Activated naive CD8-positive, alpha-beta T cell treated with anti-CD3 and anti-CD28 coated beads for 36 hours (primary cell): ENCODE measurements at places on chromosomes 1 and 21.
A peak's percentile ranks its signal among the peaks of the same experiment; 100 is the strongest.

- no peak for DNase-seq
These were observed 60.5 kb downstream of the RHBG start for GRCh38 chr1:156429313-156430060.

- DNase-seq: no peak
These were observed 1383.1 kb upstream of the ADGRL2 start for GRCh38 chr1:80417671-80418070.

DNA sequence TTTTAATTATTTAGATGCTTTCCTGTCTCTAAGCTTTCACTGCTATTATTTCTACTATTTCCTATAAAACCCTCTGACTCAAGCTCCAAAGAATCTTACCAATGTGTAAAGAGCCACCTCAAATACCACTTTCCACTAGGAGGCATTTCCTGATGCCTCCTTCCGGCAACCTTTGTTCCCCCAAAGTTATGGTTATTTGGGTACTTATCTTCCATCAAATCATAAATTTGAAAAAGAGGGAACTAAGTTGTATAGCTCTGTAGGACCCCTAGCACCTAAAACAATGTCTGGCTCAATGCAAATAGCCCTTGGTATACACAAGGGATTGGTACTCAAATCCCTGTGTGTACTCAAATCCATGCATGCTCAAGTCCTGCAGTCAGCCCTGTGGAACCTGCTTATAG lies 79.6 kb downstream of the NME7 start:
- DNase-seq: no peak

- peak; percentile 54 for DNase-seq
These were observed 130.0 kb upstream of the KCNJ15 start for GRCh38 chr21:38126666-38127303.

DNA sequence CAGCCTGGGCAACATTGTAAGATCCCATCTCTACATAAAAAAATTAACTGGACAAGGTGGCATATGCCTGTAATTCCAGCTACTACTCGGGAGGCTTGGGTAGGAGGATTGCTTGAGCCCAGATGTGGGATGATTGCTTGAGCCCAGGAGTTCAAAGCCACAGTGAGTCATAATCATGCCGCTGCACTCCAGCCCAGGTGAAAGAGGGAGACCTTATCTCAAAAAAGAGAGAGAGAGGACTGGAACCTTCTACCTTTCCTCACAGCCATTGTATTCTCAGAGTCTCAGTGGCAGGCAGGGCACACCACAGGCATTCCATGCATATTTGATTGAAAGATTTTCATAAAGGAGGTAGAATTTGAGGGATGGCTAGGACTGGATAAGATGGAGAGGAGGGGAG lies 78.4 kb downstream of the KIF14 start:
- no peak for DNase-seq

GRCh38 chr1:50193002-50193401 lies 84.3 kb downstream of the ELAVL4 start:
- DNase-seq: no peak

DNA sequence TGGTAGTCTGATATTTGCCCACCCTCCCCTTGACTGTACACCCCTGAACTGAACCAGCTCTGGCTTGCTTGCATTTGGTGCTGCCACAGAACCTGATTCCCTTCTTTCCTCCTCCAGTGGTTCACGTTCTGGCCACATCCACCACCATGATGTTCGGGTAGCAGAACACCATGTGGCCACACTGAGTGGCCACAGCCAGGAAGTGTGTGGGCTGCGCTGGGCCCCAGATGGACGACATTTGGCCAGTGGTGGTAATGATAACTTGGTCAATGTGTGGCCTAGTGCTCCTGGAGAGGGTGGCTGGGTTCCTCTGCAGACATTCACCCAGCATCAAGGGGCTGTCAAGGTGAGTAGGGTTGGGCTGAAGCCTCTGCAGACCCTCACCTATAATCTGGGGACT lies 1.8 kb downstream of the CDC20 start:
- DNase-seq: no peak

- DNase-seq: no peak
These were observed 482.6 kb downstream of the TTLL7 start for GRCh38 chr1:83516369-83516768.

DNA sequence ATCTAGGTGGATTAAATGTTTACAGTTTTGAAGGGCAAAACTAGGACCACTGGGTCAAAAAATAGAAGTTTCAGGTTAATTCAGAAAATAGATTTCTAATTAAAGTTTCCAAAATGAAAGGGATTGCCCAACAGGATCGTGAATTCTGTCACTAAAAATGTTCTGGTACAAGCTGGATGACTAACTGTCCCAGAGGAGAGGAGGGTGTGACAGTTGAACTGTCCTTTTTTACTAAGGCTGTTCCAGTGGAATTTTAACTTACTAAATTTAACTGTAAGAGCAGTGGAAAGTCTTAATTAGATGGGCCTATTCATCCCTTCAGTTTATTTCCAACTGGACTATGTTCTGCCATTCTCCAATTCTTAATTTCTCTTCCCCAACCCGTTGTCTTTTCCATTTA lies 7.2 kb downstream of the SNX7 start:
- no peak for DNase-seq

DNA sequence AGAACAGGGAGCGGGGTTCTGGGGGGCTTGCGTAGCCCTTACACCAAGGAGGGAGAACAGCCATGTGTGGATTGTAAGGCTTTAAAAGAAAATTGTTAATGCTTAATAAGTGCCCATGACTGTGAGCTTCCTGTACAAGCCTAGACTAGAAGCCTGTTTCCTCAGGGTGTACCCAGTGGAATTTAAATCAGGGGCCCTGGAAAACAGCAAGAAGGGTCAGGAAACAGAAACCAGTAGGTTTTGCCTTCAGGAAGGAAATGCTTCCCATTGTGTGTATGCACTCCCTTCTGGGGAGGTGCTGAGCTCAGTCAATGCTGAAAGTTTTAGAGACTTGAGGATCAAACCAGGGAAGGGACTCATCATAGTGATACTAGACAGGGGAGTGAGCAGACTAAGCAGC lies 12.7 kb downstream of the UTP11 start:
- DNase-seq: no peak

GRCh38 chr1:110878591-110878990 lies 5.6 kb downstream of the CD53 start:
- DNase-seq: no peak

DNA sequence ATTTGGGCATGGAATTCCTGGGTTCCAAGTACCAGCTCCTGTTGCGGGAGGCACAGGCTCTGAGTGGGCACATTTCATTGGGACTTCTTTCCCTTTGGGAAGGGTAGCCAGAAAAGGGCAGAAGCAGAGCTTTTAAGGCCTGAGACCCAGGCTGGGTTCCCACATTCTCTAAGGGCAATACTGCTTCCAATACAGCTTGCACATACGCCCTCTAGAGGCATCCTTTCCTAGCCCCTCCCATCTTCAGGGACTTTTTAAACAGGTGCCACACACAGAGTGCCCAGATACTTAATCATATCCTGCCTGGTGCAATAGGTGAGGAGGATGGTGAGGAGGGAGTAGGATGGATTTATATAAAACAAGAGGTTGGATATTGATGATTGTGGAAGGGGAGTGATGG lies 5.7 kb downstream of the GPR88 start:
- DNase-seq: peak; percentile 8

- no peak for DNase-seq
These were observed 15.9 kb downstream of the A3GALT2 start for GRCh38 chr1:33305016-33305415.

GRCh38 chr21:37082856-37083528 lies 9.9 kb downstream of the TTC3 start:
- no peak for DNase-seq

DNA sequence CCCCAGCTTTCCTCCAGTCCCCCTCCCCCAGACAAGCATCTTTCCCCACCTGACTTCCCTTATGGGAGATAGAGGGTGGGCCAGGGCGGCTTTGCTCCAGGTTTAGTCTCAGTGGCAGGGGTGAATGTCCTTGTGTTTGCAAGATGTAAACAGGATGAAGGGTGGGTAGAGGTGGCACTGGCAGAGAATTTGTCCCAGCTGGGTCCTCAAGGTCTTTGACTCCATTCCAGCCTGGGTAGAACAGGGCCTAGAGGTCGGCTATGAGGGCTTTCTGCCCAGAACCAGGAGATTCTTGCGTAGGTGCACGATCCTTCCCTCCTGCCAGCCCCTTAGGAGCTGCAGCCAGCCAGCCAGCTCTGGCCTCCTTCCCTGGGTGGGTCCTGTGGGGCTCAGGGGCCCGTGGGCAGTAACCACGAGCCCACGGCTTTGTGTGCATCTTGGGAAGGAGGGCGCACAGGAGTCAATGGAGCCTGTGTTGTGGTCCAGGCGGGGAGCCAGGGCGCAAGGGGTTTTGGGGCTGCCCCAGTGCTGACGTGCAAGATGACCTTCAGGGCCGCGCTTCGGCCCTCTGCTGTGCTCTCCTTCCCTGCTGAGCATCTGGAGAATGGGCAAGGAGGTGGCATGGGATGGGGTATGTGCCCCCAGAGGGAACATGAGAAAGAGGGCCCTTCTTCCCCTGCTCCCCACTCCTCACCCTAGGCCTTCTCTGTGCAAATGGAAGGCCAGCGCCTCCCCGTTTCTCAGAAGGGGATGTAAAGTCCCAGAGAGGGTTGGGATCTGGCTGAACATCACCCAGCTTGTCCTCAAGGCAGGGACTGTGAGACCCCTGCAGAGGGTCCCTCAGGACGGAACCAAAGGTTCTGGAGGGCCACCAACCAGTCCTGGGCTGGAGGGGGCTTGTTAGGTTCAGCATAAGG lies 15.7 kb downstream of the POU3F1 start:
- DNase-seq: no peak

GRCh38 chr1:118381197-118381869 lies 196.3 kb upstream of the SPAG17 start:
- no peak for DNase-seq

DNA sequence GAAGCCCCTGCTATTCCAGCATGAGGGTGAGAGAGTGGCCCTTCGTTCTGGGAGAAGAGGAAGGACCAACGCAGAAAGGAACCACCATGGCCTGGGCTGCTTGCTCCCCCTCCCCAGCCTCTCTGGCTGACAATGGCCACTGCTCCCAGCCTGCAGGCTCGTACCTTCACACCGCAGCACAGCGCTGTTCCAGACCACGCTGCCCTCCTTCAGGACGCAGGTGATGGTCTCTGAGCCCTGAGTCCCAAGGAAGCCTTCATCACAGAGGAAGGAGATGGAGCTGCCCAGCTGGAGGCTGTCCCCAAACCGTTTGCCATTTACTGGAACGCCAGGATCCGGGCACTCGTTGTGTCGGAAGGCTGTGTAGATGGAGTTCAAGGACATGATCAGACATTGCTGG lies 124.9 kb upstream of the HMGB4 start:
- DNase-seq: no peak

DNA sequence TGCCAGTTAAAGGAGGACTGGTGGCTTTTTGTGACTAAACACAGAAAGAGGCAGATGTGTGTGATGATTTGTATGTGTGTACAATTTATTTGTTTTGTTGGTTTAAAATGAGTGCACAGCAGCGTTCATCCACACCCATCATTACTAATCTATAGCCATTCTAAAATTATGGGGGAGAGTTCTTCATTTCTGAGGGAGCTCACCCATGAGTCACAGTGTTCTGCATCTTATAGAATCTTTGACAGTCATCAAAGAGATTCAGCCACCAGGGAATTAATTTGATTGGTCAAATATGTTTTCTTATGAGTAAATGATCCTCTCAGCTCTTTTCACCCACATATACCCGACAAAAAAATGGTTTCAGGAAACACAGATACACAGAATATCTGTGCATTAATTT lies 147.9 kb downstream of the GREM2 start:
- DNase-seq: no peak

DNA sequence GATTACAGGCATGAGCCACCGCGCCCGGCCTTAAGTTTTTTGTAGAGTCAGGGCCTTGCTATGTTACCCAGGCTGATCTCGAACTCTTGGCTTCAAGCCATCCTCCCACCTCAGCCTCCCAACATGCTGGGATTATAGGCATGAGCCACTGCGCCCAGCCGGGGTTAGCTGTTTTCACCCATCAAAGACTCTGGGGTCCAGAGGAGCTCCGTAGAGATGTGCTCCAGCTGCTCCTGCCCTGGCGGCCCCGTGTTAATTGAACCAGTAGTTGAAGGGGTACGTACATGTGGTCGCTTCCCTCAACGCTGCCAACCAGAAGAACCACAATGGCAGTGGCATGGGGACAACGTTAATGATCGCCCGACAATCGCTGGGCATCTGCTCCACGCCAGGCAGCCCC lies 72.0 kb downstream of the NPHP4 start:
- DNase-seq: no peak

GRCh38 chr1:154237880-154238506 lies 17.2 kb downstream of the UBAP2L start:
- DNase-seq: no peak

- DNase-seq: peak; percentile 26
These were observed 30.8 kb downstream of the GORAB start for GRCh38 chr1:170562646-170563338.

DNA sequence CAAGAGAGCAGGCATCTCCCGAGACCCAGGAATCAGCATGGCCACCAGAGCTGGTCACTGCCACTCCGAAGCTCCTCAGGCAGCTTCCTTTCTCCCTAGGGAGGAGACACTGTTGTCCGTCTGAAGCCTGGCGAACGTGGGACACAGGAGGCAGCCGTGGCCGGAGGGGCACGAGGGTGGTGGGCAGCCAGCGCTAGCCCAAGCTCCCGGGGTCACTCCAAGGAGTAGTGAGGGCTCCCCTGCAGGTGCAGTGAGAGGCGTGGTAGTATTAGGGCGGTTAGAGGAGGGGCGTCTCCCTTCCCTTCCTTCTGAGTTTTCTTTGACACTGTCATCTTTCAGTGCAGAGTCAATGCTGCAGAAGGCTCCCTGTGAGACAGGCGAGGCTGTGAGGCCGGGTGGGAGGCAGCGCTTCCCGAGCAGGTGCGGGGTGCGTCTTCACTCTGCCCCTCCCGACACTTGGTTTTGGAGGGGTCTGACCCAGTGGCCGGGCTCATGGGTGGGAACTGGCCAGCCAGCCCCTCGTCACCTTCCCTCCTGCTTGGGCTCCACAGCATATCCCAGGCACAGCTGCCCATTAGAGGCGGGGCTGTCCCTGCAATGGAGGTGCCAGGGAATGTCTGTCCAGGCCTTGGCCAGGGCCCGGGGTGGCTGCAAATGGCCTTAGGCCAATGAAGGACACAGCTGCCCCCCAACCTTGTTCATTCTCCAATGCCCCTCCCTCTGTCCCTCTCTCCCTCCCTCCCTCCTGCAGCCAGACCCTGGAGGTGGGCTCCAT lies 171.6 kb upstream of the ARHGEF16 start:
- DNase-seq: no peak

GRCh38 chr1:227043755-227044154 lies 103.7 kb downstream of the COQ8A start:
- DNase-seq: no peak

DNA sequence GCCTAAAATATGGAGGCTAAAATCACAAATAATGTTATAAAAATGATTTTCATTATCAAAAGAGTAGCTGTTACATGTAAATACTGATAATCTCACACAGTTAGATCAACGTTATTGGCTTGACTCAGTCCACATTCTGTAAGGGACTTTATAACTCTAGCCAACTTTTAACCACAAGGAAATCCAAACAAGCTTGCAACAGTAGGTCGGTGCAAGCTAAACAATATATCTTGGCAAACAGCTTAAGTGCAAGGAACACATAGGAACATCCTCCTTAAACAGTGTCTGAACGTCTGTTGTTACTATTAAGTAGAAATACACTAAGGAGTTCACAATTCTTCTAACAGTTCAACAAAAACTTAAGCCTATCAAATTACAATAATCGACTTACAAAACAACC lies 126.7 kb downstream of the EIF4G3 start:
- DNase-seq: no peak
